ENCODE measurements at places on chromosomes 4 and X.
A peak's percentile ranks its signal among the peaks of the same experiment; 100 is the strongest.

DNA sequence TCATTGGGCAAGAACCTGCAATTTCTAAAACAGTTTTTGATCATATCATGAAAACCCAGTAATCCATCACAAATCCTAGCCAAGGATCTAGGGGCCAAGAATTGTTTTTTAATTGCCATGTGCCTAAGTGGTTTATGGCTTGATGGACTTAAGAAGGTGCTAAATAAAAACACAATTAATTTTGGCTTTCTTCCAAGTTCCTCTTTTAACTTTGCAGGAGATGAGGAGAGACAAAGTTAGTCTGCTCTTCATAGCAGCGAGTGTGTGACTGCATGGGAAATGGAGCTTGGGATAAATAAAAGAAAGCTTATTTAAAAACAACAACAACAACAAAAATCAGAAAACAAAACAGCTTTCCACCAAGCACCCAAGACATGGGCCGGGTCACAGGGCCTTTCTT, 41.4 kb downstream of the ARHGEF9 start:
- no peak for DNase-seq

- no peak for DNase-seq
These were observed 157.8 kb upstream of the TLL1 start for GRCh38 chr4:165715211-165715610.

- DNase-seq = no peak
These were observed 39.2 kb upstream of the USP9X start for GRCh38 chrX:41045960-41046567.

DNA sequence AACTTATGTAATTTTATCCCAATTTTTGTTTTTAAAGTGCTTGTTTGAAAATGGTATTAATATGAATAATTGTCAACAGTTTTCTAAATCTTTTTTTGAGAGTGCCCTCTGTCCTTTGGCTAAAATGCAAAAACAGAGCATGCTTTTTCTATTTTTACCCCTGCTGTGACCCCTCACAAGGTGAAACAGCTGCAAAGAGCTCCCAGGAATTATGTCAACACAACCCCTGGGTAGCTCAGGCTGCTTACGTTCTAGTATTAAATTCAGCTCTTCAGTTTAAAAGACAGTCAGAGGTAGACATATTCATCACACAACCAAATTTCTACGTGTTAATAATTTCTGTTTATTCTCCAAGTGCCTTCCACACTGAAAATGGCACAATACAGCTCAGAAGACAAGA, 367.5 kb downstream of the PRDM5 start:
- no peak for DNase-seq

- DNase-seq = no peak
These were observed 618.0 kb downstream of the CCSER1 start for GRCh38 chr4:90745176-90745575.

DNA sequence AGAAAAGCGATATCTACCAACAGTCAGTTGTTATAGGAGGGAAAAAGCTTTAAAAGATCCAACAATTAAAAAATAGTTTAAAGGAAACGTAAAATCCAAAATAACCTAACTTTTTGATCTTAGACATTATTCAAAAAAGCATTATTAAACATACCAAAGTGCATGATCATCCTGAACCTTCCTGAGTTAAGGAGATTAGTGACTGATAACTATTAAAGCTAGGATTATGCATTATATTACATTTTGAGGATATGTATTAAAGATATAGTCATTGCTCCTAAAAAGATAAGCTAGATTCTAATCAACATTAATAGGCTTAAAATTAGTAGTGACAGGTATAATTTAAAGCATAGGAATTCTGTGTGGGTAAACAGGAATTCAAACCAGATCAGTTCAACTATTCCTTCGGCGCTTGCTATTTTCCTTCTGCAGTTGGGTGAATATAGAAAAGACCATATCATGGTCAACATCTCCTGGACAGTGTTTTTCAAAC, 139.6 kb downstream of the ADAMTS3 start:
- no peak for DNase-seq

- DNase-seq = no peak
These were observed 361.2 kb downstream of the ARAP2 start for GRCh38 chr4:35883108-35883507.

DNA sequence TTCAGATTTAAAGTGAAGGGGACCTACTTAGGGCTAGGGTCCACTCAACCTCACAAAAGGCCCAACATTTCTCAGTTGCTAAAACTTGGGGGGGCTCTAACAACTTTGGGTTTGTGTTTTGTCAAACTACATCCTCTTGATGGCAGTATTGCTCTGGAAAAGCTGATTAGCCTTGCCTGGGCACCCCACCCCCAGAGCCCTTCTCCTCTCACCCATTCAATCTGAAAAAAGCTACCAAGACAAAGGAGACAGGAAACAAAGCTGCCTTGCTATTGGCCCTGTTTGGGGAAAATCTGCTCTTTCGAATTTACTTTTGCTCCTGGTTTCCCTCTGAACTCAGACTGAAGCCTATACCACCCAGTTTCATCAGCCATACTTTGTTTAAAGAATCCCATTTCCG, 195.2 kb upstream of the STK26 start:
- no peak for DNase-seq

DNA sequence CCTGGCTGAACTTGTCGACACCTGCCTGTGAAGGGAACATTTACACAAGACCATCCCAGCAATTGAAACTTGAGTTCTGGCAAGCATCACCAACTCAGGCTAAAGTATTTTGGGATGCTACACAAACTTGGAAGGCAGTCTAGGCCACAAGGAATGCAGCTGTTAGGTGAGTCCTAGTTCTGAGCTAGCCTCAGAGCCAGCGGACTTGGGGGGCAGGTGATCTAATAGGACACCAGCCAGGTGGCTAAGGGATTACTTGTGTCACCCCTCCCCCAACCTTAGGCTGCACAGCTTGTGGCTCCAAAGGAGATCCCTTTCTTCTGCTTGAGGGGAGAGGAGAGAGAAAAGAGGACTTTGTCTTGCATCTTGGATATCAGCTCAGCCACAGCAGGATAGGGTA, 62.3 kb upstream of the DKK2 start:
- DNase-seq = no peak

- no peak for DNase-seq
These were observed 174.4 kb downstream of the TSPAN5 start for GRCh38 chr4:98484031-98484430.

- no peak for DNase-seq
These were observed 121.4 kb upstream of the ANKRD50 start for GRCh38 chr4:124833831-124834505.

DNA sequence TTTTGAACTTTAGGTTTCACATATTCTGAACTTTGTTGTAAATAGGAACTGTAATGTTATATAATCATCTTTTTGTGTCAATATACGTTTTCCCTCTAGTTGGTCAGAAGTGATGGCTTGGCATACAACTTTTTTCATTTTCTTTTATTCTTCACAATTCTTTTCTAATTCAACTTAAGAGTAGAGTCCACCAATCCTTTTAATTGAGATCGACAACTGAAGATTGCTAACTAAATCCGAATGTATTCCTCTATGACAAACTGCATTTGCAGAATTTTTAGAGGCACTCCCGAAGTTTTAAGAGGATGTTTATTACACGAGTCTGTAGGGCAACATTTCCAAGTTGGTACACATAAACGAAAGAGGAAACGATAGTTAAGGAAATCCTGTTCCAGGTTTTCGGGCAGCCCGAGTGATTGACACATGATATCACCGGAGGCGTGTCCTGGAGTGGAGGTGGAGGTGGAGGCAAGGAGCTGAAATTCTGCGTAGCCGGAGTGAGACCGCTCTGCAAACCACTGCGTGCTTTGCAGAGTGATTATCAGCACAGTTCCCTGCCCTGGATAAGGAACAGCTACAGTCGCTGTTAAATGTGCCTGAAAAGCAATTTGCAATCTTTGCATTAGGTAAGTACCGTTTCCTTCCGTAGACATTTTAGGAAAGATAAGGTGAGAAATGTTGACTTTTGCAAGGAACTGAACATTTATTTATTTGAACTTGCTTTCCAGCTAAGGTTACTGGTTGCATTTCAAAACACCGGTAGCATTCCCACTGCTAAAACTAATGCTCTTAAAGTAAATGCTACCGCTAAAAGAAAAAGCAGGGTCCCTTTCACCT, at the start of gene SPRY1:
SPRY1 (plus strand) TSS at position 489 of the 837 bp plus-strand sequence. CDS start 4,797 bp downstream, outside the sequence.
- peak; percentile 43 for DNase-seq

DNA sequence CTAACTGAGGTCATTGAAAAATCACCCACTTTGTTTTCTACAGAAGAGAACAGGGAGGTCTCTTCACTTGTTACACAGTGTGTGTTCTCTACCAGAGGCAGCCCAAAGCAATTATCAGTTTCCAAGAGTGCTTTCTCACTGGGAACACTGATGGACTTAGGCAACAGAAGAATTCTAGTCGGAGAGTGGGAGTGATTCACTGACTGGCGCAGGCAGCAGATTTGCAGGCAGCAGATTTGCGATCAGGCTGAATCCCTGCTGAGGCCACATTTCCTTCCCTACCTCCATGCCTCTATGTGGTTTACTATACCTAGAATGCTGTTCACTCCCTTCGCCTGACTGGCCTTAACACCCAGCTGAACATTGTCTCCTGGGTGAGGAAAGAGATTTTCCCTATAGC, 6.6 kb downstream of the OCIAD2 start:
- no peak for DNase-seq

GRCh38 chr4:103075435-103075893, 1.1 kb downstream of the SLC9B2 start:
- DNase-seq = no peak

DNA sequence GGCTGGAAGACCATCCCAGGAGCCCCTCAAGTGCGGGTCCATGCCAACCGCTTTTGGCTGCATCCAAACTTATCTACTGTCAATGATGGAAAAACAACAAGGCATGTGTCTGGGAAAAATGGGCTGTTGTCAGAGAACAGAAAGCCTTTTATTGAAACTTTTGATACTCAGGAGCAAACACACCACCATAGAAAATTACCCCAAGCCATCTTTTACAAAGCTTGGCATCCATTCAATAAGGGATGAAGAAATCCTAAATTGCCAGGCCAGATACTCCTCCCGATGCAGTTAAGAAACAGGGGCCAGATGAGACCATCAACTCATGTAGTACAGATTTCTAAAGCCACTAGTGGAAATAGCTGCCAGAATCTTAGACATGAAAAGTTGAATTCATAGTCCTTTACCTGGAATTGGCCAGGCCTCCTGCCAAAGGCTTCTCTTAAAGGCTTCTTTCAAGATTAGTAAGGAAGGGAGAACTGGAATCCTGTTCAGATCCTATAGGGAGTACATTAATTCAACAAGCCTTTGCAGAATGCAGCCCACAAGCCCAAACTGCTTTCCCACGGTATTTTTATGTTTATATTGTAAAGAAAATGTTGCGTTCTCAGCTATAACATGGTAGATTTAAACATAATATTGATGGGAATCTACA, 145.4 kb upstream of the MAP3K15 start:
- DNase-seq = no peak

DNA sequence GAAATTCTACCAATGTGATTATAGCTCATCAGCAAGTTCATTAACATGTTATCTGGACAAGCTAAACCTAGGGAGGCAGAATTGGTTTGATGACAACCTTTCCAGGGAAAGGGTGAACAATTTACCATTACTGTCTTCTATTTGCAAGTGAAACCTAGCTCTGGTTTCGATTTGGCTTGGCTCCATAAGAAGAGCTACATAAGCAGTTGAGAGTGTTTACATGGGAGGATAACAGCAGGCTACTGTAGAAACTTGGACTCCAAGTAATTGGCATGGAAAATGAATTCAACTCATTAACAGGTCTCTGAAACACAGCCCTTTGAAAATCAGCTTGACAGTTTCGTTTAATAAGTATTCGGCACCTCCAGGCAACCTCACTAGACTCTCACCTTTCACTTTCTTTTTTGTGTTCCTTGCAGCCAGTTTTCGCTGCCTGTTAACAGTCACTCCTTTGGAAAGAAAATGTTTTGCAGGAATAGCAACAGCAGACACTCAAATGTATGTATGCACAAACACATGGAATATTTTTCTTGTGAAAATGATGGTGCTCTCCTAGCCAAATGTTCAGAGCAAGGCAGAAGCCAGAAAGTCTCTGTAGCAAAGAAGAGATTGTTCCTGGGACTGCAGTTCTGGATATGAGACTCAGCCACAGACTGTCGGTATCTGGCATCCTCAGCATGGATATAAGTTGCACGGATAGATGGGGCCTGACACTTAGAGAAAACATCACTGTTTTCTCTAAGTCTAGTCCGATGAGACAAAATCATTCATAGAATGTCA, 27.5 kb downstream of the POU3F4 start:
- DNase-seq = no peak

GRCh38 chrX:124501586-124501985, 155.2 kb downstream of the SH2D1A start:
- no peak for DNase-seq

GRCh38 chrX:155026420-155026726, 271 bp upstream of the FUNDC2 start:
- DNase-seq = no peak

DNA sequence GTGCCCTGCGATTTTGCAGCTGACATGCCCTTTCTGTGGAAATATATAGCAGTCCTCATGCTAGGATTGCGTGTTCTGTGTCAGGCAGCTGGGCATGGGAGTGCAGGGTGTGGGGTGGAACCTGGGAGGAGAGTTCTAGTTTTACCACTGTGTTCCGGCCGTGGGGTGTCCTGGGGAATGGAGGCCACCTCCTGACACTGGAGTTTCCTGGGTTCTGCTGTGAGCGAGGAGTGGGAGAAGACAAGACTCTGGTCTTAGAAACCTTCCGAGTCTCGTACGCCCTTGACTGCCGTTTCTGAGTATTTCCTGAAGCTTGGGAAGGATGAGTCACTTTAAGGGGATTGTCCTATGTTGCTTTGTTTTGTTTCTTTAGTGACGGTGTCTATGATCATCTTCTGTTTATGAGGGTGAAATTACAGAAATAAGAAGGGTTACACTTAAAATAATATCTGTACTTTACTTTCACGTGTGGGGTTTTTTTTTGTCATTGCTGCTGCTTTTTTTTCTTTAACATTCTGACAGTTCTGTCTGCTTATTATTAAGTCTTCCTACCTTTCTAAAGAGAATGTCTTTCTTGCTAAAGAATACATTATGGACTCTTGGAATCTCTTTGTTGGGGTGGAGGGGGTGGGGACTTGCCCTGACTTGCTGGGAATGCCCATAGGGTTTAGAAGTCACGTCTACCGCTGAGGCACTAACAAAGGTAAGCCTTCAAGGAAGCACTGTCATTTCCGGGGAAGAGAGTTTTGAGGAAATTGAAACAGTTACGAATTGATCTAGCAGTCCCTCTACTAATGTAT, 19.1 kb downstream of the CD99 start:
- DNase-seq = peak; percentile 44

- DNase-seq = no peak
These were observed 14.4 kb downstream of the AR start for GRCh38 chrX:67558267-67558666.

GRCh38 chr4:102031406-102031805, 240.9 kb downstream of the BANK1 start:
- DNase-seq = no peak

- no peak for DNase-seq
These were observed 68.0 kb upstream of the NR3C2 start for GRCh38 chr4:148510211-148510610.

DNA sequence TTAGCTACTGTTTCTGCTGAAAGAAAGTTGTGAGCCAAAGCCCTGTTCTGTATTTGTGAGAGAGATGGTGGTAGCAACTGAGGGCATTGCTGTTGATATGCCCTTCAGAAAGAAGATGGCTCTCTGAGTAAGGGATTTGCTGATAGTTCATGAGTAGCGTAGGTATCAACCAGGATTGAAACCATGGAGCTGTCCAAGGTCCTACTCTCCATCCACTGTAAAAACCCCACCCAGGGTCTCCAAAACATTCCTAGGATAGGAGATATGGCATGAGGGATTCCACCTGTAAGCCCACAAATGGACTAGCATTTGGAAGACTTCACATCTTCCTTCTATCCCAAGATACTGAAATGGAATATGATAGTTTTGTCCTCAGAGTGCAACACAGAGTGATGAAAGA, 277.1 kb upstream of the PRKX start:
- DNase-seq = no peak

GRCh38 chr4:83561381-83561780, 25.5 kb downstream of the GPAT3 start:
- DNase-seq = no peak

All from T-helper 22 cell (primary cell).